ENCODE measurements at places on chromosomes 3 and 15.
A peak's percentile ranks its signal among the peaks of the same experiment; 100 is the strongest.

DNA sequence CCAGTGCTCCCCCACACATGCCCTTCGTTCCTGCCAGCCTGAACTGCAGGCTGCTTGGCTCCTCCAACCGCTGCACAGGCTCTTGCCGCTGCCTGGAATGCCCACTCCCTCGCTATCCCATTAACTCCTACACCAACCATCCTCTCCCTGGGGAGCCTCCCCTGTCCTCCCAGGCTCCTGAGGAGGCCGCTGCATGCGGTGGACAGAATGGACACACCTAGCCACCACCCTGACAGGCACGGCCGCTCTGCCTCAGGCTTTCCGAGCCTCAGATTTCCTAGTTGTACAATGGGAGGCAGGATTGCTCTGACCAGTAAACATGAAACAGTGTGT is 2.3 kb downstream of the PLXNB1 start:
- no peak overlapping the region for H3K27ac ChIP-seq
- H3K27me3 ChIP-seq, result no peaks in the 10 kb centered on the region
- H3K4me3 ChIP-seq, result peak overlapping the region; percentile 26
- peaks cover 9% of the 10 kb centered on the region for H3K36me3 ChIP-seq

GRCh38 chr15:52236013-52236412 is 44.8 kb upstream of the GNB5 start:
- H3K27ac ChIP-seq, result peak overlapping the region; percentile 72
- DNase-seq, result no peak
- no peaks in the 10 kb centered on the region for H3K4me1 ChIP-seq
- H3K36me3 ChIP-seq, result no peaks in the 10 kb centered on the region
- H3K27me3 ChIP-seq, result no peaks in the 10 kb centered on the region

DNA sequence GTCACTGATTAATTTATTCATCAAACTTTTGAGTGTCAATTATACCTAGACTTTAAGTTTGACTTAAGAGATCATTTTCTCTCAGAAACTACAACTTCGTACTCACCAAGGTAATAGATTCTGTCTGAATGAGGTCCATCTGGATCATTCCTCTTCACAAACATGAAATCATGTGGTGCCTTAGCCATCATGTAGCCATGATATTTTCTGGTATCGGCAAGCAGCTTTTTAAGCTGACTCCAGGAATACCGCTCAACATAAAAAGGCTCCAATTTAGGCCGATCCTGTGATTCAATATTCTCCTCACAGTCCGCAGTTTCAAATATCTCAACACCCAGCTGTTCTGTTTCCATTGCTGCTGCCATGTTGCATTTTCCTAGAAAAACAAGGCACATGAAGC is 5.3 kb downstream of the DPP8 start:
- peak overlapping the region; percentile 80 for H3K4me3 ChIP-seq
- peaks cover 25% of the 10 kb centered on the region for H3K4me1 ChIP-seq

- peaks cover 27% of the 10 kb centered on the region for H3K36me3 ChIP-seq
- no peak overlapping the region for H3K4me3 ChIP-seq
- peaks cover 21% of the 10 kb centered on the region for H3K4me1 ChIP-seq
- peak overlapping the region; percentile 67 for H3K27ac ChIP-seq
- H3K27me3 ChIP-seq, result no peaks in the 10 kb centered on the region
- DNase-seq, result no peak
Measured at GRCh38 chr15:52649686-52650085, 29.5 kb downstream of the ATOSA start.

DNA sequence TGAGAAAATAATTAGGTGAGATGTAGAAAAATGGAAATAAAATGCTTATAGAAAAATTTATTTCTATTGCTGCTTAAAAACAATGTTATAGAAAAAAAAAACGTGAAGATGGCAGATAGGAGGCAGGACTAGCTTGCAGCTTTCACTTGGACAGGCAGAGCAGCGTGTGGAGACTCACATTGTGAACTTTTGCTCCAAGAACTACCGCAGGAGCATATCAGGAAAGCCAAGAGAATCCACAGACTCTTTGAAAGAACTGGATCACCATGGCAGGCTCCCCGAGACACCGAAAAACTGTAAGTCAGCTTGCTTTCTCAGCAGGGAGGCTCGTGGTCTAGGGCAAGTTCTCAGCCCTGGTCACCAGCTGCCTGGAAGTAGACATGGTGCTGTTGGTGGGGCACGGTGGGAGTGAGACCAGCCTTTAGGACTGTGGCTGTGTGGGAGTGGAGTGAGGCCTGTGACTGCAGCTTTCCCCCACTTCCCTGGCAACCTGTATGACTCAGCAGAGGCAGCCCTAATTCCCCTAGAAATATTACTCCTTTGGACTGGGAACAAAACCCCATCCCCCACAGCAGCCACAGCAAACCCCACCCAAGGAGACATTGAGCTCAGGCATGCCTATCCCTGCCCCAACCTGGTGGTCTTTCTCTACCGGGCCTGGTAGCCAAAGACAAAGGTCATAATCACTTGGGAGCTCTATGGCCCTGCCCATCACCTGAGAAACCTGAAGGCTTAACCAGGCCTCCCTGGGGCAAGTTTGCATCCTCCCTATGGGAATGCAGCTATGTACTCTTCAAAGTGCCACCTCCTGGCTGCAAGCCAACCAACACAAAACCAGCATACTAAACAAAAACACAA is 22.8 kb downstream of the STRIT1 start:
- no peaks in the 10 kb centered on the region for H3K4me1 ChIP-seq
- no peak overlapping the region for H3K27ac ChIP-seq
- H3K36me3 ChIP-seq, result no peaks in the 10 kb centered on the region
- H3K27me3 ChIP-seq, result no peaks in the 10 kb centered on the region
- no peak overlapping the region for H3K4me3 ChIP-seq

DNA sequence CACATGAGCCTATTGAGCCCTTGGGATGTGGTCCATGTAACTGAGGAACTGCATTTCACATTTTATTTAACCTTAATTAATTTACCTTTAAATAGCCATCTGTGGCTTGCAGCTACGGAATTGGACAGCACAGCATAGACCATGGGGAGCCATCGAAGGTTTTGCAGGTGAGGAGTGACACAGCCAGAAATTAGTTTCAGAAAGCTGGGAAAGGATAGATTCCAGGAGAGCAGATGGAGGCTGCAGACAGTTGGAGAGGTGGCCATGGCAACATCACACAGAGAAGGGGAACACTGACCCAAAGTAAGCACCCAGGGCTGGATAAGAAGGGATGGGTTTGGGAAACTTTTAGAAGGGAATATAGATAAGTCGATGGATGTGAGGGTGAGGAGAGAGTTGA is 100.1 kb upstream of the SLC6A11 start:
- DNase-seq, result no peak
- H3K36me3 ChIP-seq, result no peaks in the 10 kb centered on the region
- H3K27ac ChIP-seq, result no peak overlapping the region

- H3K4me1 ChIP-seq, result peaks cover 48% of the 10 kb centered on the region
- peak overlapping the region; percentile 51 for H3K4me3 ChIP-seq
- H3K36me3 ChIP-seq, result peaks cover 4% of the 10 kb centered on the region
- DNase-seq, result peak; percentile 49
- H3K27me3 ChIP-seq, result no peaks in the 10 kb centered on the region
- peak overlapping the region; percentile 92 for H3K27ac ChIP-seq
Measured at GRCh38 chr3:109806929-109807328, 469.6 kb upstream of the DPPA4 start.

- H3K27ac ChIP-seq, result no peak overlapping the region
- peaks cover 4% of the 10 kb centered on the region for H3K4me1 ChIP-seq
- peak; percentile 15 for DNase-seq
- peaks cover 7% of the 10 kb centered on the region for H3K27me3 ChIP-seq
- H3K36me3 ChIP-seq, result no peaks in the 10 kb centered on the region
Measured at GRCh38 chr3:129934234-129935123, 40.0 kb upstream of the TRH start.

DNA sequence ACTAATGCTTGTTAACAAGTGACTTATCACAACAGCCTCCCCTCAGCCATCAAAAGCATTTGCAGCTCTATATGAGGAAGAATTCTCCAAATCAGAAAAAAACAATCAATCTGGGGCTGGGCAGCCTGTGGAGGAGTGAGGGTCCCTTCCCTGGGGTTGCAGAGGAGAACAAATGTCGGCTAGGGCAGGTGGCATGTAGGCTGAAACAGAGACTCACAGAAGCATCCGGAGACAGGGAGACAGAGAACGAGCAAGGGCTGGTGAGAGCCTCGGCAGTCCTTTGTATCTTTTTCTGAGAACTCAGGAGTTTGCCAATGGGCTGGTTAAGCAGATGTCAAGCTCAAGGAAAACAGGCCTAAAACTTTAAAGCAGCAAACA is 15.8 kb downstream of the ITGA11 start:
- no peaks in the 10 kb centered on the region for H3K36me3 ChIP-seq
- H3K4me3 ChIP-seq, result no peak overlapping the region
- DNase-seq, result no peak

DNA sequence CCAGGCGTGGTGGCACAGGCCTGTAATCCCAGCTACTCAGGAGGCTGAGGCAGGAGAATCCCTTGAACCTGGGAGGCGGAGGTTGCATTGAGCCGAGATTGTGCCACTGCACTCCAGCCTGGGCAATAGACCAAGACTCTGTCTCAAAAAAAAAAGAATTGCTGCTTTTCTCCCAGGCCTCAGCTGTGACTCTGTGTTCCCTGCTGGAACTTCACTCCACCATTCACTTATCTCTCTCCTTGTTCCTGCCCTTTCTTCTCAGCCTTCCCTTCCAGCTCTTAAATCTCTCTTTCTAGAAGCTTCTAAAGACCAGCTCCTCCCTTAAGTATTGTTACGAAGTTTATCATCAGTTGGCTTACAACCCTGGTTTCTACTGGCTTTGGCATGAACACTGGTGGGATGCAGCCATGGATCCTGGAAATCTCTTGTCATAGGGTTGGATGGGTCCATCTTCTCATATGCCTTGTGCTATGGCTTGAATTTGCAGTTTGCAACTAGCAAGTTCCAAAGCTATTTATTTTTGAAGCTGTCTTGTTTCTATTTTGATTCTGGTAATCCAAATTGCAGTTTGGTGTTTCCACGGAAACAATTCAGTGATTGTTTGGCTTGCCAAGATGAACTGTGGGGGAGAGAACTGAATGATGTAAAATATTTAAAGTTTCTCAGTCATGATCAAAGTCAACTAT is 10.5 kb downstream of the C3orf62 start:
- no peak for DNase-seq
- no peaks in the 10 kb centered on the region for H3K27me3 ChIP-seq
- H3K4me3 ChIP-seq, result no peak overlapping the region
- H3K4me1 ChIP-seq, result no peaks in the 10 kb centered on the region

DNA sequence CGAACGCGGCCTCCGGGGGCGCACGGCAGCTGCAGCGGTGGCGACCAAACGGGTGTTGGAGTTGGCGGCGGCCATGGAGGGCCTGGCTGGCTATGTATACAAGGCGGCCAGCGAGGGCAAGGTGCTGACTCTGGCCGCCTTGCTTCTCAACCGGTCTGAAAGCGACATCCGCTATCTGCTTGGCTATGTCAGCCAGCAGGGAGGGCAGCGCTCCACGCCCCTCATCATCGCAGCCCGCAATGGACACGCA is 725 bp downstream of the FEM1B start:
- DNase-seq, result no peak
- H3K27me3 ChIP-seq, result no peaks in the 10 kb centered on the region
- peak overlapping the region; percentile 100 for H3K27ac ChIP-seq
- peaks cover 30% of the 10 kb centered on the region for H3K36me3 ChIP-seq
- peak overlapping the region; percentile 99 for H3K4me3 ChIP-seq
- H3K4me1 ChIP-seq, result peaks cover 52% of the 10 kb centered on the region

GRCh38 chr3:33032938-33033337 is 64.0 kb downstream of the GLB1 start:
- H3K27ac ChIP-seq, result no peak overlapping the region
- peaks cover 24% of the 10 kb centered on the region for H3K36me3 ChIP-seq
- no peaks in the 10 kb centered on the region for H3K27me3 ChIP-seq
- no peak for DNase-seq
- H3K4me1 ChIP-seq, result peaks cover 16% of the 10 kb centered on the region

- H3K27ac ChIP-seq, result no peak overlapping the region
- no peak overlapping the region for H3K4me3 ChIP-seq
- no peak for DNase-seq
- no peaks in the 10 kb centered on the region for H3K36me3 ChIP-seq
- H3K27me3 ChIP-seq, result peaks cover 42% of the 10 kb centered on the region
Measured at GRCh38 chr3:169865176-169865767, 4.5 kb downstream of the LRRC31 start.

DNA sequence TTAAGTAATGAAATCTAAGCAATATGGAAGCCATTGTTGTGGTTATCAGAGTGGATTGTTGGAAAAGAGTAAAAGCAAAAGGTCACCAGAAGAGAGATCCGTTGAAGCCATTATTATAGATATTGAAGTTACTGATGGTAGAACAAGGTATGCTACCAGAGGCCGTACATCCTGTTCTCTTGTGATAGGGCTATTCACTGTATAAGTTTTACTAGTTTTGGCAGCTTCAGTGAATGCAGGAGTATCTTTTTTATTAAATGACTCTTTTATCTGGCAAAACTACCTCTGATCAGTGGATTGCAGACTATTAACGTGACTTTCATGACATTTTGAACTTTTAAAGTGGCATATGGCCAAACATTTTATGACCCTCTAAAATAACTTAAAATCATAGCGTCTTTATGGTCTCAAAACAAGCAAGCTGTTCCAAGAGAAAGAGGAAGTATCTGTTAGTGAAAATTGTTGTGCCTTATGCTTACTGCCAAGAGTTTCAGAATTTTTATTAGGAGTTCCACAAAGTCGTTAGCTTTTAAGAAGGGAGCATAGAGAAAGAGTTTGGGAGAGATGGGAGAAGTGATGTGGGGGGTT is 102.9 kb downstream of the LRRC49 start:
- H3K4me1 ChIP-seq, result no peaks in the 10 kb centered on the region
- no peak overlapping the region for H3K4me3 ChIP-seq
- DNase-seq, result no peak
- H3K27me3 ChIP-seq, result peaks cover 26% of the 10 kb centered on the region
- H3K36me3 ChIP-seq, result no peaks in the 10 kb centered on the region

- H3K36me3 ChIP-seq, result peaks cover 28% of the 10 kb centered on the region
- H3K27me3 ChIP-seq, result no peaks in the 10 kb centered on the region
- DNase-seq, result peak; percentile 92
- H3K4me3 ChIP-seq, result peak within 1 kb of the TSS; percentile 92
Measured at GRCh38 chr3:28348629-28349468, at the start of the genes AZI2 and ZCWPW2. Gene AZI2, minus strand, starts transcription at chr3:28348824. Its CDS starts 8,207 bp downstream, at chr3:28340617. Gene ZCWPW2, plus strand, starts transcription at chr3:28348721. Its CDS starts 64,348 bp downstream, at chr3:28413069.

- DNase-seq, result no peak
- no peak overlapping the region for H3K4me3 ChIP-seq
- no peak overlapping the region for H3K27ac ChIP-seq
- peaks cover 36% of the 10 kb centered on the region for H3K27me3 ChIP-seq
- H3K36me3 ChIP-seq, result no peaks in the 10 kb centered on the region
- H3K4me1 ChIP-seq, result no peaks in the 10 kb centered on the region
Measured at GRCh38 chr15:57382215-57382614, 5.9 kb downstream of the CGNL1 start.

GRCh38 chr3:153633407-153633806 is 471.4 kb downstream of the RAP2B start:
- H3K27ac ChIP-seq, result no peak overlapping the region
- no peaks in the 10 kb centered on the region for H3K36me3 ChIP-seq
- no peaks in the 10 kb centered on the region for H3K27me3 ChIP-seq

GRCh38 chr3:45178183-45179023 is 32.2 kb upstream of the CDCP1 start:
- H3K27me3 ChIP-seq, result peaks cover 31% of the 10 kb centered on the region
- H3K4me1 ChIP-seq, result no peaks in the 10 kb centered on the region
- H3K36me3 ChIP-seq, result peaks cover 3% of the 10 kb centered on the region
- DNase-seq, result no peak

DNA sequence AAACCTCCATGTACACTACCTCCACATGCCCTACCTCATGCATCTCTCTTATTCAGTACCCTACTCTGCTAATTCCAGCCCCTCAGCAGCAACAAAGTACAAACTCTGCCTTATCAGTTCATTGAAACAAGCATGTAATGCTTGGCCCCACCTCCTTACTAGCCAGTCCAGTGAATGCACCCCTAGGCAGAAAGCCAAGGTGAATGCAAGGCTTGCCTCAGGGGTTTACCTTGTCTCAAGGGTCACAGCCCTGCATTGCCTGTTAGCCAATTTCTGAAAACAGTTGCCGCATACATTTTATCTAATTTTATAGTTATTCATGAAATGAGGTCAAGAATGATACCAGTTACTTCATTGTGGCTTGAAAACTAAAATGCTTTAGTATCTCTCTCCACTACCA is 576.4 kb downstream of the FHIT start:
- no peak for DNase-seq
- H3K36me3 ChIP-seq, result no peaks in the 10 kb centered on the region
- no peak overlapping the region for H3K27ac ChIP-seq
- no peaks in the 10 kb centered on the region for H3K27me3 ChIP-seq
